ENCODE measurements at places on chromosomes 2 and 18.

DNA sequence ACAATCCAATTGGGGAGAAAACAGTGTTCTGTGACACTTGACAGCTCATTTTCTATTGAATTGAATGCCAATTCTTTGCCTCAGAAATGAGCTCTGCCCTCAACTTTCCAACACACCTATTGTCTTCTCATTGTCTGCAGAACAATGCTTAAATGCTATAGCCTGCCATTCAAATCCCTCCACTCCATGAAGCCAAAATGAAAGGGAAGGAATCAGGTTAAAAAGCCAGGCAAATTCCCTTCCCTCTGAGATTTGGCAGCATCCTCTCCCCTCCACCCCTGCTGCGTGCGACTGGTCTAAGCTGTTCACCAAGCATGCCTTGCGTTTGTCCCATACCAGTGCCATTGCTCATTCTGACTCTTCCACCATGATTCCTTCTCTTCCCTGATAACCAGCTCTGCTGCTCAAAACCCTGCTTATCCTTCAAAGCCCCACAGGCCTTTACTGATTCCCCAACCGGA, 32.4 kb upstream of the TMEM131 start:
- DNase-seq: peak; percentile 49

GRCh38 chr2:37790019-37790418, 118.6 kb upstream of the CDC42EP3 start:
- DNase-seq: no peak

GRCh38 chr18:49959176-49959575, 145.8 kb upstream of the ACAA2 start:
- DNase-seq: no peak

- peak; percentile 37 for DNase-seq
These were observed 58.1 kb downstream of the MYO3B start for GRCh38 chr2:170235860-170236679.

DNA sequence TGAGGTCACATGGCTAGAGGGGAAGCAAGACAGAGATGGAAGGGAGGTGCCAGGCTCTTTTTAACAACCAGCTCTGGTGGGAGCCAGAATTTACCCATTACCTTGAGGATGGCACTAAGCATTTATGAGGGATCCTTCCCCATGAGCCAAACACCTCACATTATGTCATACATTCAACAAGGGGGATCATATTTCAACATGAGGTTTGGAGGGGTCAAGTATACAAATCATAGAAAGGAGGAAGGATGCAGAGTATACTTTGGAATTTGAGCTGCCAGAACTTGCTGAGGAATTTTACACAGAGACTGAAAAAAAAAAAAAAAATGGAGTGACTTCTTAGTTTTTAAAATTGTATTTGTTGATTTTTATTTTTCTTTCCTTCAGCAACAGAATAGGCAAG, 891.4 kb downstream of the CCDC85A start:
- DNase-seq: no peak

DNA sequence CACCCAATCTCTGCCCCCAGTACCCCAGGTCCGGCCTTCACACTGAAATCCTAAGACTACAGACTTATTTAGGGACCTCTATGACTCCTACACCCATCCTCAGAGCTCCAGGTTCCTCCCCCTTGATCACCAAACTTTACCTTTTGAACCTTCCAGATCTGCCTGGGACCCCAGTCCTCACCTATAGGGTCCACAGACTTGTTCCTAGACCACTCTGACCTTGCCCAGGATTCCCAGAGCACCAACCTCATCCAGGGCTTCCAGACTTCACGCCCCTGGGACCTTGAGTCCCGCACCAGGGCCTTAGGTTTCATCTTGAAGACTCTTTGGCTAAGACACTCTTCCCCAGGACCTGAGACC, 462 bp downstream of the CHCHD5 start:
- DNase-seq: no peak

GRCh38 chr2:86020984-86021383, 84.7 kb downstream of the POLR1A start:
- peak; percentile 36 for DNase-seq

- DNase-seq: no peak
These were observed 14.0 kb upstream of the NTSR2 start for GRCh38 chr2:11683966-11684365.

DNA sequence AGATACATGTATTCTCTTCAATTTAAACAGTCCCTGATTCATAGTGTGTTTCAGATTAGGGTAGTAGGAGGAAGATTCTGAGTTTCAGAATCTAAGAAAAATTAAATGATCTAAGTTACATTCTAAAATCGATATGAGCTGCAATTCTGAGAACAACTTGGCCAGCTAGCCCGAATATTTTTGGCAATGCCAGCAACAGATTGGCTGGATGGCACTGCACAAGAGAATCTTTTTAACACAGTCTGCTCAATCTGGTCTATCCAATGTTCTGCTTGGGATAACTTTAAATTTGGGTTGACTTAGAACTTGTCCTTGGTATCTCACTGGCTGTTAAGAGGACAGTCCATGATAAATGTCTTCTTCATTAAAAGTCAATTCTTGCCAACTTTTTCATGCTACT, 853.9 kb downstream of the NRXN1 start:
- DNase-seq: no peak

- DNase-seq: no peak
These were observed 133.2 kb downstream of the ARHGAP15 start for GRCh38 chr2:143262389-143262788.

DNA sequence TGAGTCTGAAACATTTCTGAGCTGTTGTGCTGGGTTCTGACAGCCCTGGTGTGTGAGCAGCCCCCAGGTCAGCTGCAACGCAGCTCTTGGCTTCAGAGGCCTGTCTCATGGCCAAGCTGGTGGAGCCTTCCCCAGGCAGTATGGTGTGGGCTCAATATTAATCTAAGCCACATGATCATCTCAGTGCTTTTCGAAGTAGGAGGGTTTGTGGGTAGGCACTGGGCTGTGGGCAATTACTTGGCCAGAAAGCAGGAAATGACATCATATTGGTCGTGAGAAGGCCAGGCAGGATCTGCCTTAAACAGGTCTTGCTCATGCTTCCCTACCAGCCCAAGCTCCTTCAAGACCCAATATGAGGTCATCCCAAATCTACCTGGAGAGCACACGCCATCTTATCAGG, 26.9 kb downstream of the LOXHD1 start:
- DNase-seq: no peak

- DNase-seq: no peak
These were observed at the start of gene HOXD11 for GRCh38 chr2:176106581-176107539. Gene HOXD11 (plus strand): TSS chr2:176107280. CDS start chr2:176107356, 76 bp downstream.

GRCh38 chr2:177165061-177165583, 47.5 kb upstream of the HNRNPA3 start:
- peak; percentile 32 for DNase-seq

DNA sequence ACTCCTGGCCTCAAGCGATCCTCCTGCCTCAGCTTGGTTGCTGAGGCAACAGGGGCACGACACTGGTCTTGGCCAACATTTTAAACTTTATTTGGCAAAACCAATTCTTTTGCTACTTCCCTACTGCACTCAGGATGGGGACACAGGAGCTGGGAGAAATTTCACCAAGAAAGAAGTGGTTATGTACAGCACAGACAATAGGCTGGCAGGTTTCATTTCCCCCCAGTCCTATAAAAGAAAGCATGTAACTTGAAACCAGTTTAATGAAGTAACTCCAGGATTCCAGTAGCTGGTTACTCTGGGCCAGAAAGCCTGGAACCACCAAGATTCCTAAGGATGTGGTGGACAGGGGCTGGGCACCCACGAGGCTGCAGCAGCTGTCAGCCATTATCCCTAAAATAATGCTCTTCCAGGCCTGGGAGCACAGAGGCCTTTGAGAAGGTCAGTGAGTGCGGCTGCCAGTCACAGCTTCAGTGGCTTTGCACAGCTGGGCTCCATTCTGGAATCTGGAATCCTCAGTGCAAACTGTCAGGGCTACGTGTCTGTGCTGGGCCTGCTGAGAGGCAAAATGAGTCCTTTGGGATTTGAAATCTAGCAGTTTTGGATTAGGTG, 142.3 kb upstream of the ITGA6 start:
- peak; percentile 87 for DNase-seq

DNA sequence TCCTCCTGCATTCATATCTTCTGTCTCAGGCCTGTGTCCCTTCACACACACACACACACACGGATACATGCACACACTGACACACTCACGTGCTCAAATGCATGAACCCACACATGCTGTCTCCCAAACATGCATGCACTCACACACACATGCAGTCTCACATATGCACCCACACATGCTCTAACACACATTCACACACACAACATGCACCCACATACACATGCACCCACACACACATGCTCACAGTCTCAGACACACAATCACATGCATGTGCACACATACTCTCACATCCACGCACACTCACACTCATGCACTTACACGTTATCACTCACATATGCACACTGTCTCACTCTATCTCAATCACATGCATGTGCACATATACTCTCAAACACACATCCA, 1.9 kb upstream of the CD226 start:
- DNase-seq: no peak

DNA sequence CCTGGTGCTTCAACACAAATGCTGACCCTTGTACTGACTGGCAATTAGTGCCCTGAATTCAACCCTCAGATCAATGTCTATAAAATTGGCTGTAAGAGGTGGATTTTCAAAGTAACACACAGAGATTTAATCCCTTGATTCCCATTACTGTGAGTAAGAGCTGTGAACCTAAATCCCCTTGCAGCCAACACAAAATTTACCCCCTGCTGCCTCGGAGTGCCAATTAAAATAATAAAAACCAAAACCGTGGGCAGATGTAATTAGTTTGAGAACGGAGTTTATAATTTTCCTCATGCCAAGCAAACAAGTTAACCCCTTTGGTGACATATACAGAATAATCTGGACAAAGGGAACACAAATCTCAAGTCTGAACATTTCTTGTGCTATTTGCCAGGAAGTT, 55.8 kb upstream of the REV1 start:
- no peak for DNase-seq

GRCh38 chr2:120678251-120678650, 57.4 kb upstream of the GLI2 start:
- DNase-seq: peak; percentile 69

DNA sequence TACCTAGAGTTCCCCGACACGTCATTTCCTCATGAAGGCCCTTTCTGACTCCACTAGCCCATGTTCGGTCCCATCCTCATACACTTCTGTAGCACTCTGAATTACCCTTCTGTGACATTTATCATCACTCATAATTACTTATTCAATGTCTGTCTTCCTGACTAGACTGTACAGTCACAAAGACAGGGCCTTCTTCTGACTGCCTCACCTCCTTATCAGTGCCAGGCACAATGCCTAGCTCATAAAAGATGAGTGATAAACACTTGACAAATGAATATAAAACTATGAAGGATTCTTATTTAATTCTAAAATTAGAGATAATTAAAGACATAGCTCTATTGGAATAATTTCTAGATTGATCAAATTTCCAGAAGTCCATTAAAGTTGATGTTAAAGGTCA, 1.4 kb upstream of the UBXN4 start:
- DNase-seq: no peak

DNA sequence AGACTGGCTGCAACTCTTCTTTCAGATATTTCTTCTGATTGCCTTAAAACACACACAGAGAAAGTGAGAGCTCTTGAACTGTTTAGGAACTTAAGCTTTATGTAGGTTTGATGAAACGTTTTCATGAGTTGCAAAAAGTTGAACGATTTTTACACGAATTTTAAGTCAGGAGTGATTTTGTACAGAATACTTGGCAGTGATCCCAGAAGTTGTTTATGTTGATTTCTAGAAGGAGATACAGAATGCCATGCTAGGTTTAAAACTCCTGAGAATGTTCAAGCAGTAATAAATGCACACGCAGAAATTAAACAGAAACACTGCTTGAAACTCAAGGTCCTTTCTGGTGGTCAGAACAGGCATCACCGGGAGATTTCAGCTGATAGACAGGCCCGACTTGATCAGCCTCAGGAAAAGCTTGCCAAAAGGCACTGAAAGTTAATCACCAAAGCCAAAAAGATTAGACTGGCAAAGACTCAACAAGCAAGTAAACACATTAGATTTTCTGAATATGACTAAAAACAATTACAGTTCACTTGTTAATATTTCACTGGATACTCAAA, 123.1 kb downstream of the SOCS6 start:
- no peak for DNase-seq

GRCh38 chr2:231683292-231684235, 24.8 kb upstream of the PTMA start:
- DNase-seq: no peak

- peak; percentile 44 for DNase-seq
These were observed 239.1 kb downstream of the KCNS3 start for GRCh38 chr2:18117592-18117991.

- DNase-seq: no peak
These were observed 1160.7 kb upstream of the NRXN1 start for GRCh38 chr2:52192656-52193055.

DNA sequence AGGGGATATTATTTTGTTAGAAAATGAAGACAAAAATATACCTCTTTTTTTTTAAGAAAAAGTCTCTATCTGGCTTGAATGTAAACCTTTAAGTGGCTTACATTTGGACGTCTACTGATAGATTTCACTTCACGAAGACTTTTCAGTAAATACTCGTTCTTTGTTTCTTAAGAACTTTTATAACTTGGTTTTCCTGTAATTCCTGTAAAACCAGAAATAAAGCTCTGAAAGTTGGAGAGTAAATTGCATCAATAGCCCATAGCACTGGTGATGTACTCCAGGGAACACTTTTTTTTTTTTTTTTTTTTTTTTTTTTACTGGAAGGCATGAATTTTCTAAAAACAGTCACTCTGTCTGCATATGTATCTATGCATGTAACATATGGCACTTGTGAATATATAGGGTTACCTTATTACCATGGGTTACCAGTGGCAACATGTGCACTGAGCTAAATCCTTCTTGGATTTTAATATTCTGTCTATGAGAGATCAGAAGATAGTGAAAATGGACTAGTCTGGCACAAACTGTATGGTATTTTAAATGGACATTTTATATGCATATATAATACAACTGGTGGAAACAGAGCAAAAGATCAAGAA, 309.2 kb upstream of the TCF4 start:
- DNase-seq: no peak

- DNase-seq: no peak
These were observed 46.4 kb downstream of the PCBP1 start for GRCh38 chr2:70133491-70134322.

DNA sequence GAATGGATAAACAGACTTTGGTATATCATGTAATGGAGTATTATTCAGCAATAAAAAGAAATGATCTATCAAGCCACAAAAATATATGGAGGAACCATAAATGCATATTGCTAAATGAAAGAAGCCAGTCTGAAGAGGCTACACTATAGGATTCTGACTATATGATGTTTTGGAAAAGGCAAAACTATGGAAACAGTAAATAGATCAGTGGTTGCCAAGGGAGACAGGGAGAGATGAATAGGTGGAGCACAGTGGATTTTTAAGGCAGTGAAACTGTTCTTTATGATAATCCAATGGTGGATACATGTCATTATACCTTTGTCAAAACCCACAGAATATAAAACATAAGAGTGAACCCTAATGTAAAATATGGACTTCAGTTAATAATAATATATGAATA, 41.0 kb upstream of the SLC30A6 start:
- no peak for DNase-seq

- DNase-seq: no peak
These were observed 69.8 kb upstream of the STK17B start for GRCh38 chr2:196241175-196241574.

- peak; percentile 54 for DNase-seq
These were observed 1.3 kb downstream of the SP9 start for GRCh38 chr2:174335988-174336500.
